ENCODE measurements at places on chromosomes 7 and 10.

- no peak for DNase-seq
These were observed 178.2 kb upstream of the NRG3 start for GRCh38 chr10:81696609-81697388.

DNA sequence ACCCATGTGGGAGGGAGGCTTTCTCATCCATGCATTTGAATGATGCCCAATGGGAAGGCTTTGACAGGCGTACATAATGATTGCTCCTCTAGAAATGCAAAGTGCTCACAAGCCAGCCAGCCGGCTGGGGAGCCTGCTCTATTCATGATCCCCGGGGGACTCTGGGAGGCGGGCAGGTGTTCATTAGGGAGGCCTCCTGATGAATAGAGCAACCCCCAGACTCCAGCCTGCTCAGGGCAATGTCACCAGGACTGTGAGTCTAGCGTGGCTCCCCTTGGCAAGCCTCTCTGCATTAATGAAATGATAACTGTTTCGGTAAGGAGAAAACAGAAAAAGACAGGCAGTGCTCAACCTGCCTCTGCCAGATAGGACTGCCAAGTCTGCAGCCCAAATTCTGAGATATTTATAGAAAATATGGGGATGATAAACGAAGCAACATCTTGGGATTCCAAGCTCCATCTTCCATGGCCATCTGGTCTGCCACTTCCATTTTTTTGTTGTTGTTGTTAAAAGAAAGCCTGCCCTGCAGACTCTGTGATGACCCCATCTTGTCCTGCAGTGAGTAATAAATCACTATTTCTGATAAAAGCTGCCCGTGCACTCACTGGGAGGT lies 236.4 kb downstream of the PRPF18 start:
- DNase-seq, result no peak

GRCh38 chr10:43078986-43079273 lies 2.1 kb downstream of the RET start:
- DNase-seq, result no peak

GRCh38 chr7:106196460-106197021 lies 84.4 kb upstream of the SYPL1 start:
- DNase-seq, result no peak

DNA sequence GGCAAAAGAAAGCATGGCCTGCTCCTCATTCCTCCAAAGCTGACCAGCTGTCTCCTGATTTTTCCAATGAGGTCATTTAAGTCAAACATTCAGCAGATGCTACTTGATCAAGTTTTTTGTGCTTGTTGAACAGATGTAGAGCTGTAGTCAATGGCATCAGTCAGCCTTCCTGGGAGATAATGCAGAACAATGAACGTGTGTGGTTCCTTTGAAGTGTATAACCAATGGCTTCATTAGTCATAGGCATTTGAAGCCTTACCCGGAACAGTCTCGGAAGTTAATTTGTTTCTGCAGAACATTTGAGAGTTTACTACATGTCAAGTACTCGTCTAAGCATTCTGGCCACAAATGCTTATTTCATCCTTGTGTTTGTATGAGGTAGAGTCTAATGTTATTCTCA lies 227.1 kb downstream of the ADRA2A start:
- no peak for DNase-seq

DNA sequence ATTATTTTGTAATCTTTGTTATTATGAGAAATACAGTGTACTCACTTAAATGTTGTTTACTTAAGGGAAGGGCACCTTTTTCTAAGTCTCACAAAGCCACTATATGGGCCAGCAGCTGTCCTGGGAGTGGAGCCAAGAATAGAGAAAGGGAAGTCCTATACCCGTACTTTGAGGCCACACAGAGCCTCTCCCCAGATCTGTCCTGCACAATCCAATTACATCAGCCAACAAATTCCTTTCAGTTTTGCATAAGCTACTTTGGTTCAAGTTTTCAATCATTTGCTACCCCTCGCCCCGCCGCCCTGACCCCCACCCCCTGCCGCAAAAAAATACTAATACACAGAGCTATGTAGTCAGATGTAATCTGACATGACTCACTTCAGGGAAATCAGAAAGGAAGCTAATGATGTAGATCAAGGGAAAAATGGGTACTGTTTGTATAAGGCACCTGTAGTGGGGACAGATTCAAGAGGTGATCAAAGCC lies 297.4 kb upstream of the NEBL start:
- no peak for DNase-seq

- DNase-seq, result no peak
These were observed 176.2 kb downstream of the GALNT17 start for GRCh38 chr7:71308096-71308495.

- no peak for DNase-seq
These were observed 132.0 kb downstream of the ST7 start for GRCh38 chr7:117085275-117085674.

GRCh38 chr7:2215851-2216250 lies 16.9 kb downstream of the MAD1L1 start:
- DNase-seq, result no peak

DNA sequence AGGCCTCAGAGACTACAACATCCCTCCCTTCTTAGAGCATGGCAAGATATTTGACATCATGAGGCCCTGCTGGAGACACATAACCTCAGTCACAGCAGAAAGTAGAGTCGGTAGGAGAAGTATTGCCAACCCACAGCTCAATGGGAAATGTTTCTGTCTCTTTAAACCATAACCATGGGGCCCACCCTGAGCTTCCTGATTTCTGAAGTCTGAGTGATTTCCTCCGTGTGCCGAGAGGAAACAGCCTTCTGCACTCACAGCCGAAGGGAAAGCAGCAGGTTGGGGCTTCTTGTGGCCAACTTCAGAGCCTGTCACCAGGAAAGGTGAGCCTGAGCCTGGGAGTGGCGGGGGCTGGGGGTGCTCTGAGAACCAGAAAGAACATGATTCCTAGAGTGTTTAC lies at the start of gene GIMAP1:
Gene GIMAP1 (plus strand): TSS at position 246 of the 400 bp plus-strand sequence. CDS start 2,435 bp downstream, outside the sequence.
- no peak for DNase-seq

DNA sequence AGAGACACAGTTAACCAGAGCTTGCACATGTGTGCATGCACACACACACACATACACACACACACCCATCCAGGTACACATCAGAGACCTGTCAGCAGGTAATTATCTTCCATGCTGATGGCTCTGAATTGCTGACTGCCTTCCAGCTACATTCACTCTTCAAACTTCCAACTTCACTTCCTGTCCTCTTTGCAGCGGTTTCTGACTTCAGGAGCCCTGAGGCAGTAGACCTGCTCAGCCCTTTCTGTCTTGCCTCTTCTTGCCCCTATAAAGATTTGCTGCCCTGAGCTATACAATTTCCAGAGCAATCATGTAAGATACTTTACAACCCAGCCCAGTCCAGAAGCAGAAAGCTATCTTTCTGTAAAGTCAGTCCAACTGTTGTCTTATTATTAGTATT lies 310.2 kb downstream of the FGFR2 start:
- DNase-seq, result no peak

DNA sequence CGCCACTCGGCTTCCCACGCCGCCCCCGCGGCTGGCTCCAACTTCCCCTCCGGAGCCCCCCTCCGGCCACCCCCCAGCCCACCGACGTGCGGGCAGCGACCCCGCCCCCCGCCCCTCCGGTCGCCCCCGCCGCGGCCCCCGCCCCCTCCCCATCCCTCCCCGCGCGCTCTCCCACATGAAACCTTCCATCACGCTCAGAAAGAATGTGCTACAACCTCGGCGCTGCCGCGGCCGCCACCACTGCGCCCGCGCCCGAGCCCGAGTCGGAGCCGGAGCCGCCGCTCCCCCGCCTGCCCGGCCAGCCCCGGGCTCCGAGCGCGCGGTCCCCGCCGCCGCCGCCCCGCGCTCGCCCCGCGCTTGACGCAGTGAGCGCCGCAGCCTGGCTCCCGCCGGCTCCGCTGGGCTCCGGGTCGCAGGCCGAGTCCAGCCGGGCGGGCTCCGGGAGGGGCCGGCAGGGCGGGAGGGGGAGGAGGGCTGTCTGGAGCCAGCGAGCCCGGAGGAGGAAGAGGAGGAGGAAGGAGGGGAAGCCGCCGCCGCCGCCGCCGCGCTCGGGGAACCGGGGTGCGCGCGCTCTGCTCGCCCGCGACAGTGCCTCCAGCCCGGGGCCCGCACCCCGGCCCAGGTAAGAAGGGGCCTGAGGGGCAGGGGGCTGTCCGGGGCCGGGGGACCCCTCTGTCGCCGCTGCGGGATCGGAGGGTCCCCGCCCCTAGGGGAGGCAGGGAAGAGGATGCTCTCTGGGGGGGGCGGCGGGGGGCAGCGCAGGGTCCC lies 4.3 kb upstream of the ELFN1 start:
- no peak for DNase-seq

GRCh38 chr10:64863836-64864235 lies 1342.6 kb downstream of the REEP3 start:
- no peak for DNase-seq

Measured in stimulated activated CD4-positive, alpha-beta T cell treated with anti-CD3 and anti-CD28 coated beads, TNF-alpha, amount 100 ng/mL, for 4 hours (primary cell).